ENCODE measurements at places on chromosomes 5 and 9.

- DNase-seq = peak; percentile 82
Measured at GRCh38 chr9:127199001-127199791, 65.4 kb upstream of the GARNL3 start.

DNA sequence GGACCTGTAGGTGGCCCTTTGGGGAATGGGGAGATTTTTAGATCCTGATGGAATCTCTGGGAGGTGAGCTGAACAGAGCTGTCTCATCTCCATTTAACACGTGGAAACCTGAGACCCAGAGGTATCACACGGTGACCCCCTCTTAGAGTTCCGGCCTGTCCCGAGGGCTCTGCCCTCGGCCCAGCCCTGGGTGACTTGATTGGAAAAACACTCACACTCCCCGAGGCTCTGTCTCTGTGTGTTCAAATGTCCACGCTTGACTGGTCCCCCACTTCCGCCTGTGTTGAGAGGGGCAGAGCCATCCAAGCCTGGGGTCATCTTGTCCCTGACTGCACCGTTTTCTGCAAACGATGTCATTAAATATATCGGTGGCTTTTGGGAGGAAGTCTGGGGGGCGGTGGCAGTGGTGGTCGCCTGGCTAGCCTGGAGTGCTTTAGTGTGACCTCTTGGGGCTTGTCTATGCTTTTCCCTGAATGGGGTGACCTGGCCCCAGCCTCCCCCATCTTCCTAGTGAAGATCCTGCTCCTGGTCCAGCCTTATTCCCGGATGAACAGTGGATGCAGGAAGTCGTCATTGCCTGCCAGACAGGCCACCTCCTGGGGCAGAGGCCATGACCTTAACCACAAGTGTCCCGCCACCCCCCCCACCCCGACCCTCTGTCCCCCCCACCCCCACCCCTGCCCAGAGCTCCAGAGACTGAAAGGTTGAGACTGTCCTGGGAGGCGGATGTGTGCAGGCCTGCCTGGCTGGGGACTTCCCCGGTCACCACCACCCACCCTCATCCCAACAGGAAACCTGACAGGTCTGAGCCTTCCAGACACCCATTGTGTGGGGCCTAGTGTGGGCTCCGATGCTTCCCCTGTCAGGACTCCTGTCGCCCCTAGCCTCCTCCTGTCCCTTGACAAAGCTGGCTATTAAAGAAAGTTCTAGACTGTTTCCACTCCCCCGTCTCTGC lies 5.3 kb upstream of the DAB2IP start:
- no peak for DNase-seq

GRCh38 chr9:18786196-18786595 lies 246.8 kb downstream of the SAXO1 start:
- no peak for DNase-seq

- DNase-seq = no peak
Measured at GRCh38 chr9:123350590-123351310, 5.2 kb upstream of the CRB2 start.

DNA sequence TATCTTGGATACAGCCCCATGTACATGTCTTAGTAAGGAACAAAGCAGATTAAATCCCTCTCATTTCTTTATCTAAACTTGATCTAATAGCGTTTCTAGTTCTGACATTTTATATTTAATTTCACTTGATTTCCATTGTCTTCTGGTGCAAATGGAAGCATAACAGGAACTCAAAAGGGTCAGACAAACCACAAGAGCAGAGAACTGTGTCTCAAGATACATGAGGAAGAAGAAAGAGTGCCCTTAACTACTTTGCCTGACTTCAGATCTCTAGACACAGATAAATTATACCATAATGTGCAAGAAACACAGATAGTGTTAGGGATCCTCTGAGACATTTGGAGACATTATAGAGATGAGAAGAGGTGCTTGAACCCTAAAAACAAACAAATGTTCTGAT lies 20.7 kb upstream of the STX17 start:
- no peak for DNase-seq

DNA sequence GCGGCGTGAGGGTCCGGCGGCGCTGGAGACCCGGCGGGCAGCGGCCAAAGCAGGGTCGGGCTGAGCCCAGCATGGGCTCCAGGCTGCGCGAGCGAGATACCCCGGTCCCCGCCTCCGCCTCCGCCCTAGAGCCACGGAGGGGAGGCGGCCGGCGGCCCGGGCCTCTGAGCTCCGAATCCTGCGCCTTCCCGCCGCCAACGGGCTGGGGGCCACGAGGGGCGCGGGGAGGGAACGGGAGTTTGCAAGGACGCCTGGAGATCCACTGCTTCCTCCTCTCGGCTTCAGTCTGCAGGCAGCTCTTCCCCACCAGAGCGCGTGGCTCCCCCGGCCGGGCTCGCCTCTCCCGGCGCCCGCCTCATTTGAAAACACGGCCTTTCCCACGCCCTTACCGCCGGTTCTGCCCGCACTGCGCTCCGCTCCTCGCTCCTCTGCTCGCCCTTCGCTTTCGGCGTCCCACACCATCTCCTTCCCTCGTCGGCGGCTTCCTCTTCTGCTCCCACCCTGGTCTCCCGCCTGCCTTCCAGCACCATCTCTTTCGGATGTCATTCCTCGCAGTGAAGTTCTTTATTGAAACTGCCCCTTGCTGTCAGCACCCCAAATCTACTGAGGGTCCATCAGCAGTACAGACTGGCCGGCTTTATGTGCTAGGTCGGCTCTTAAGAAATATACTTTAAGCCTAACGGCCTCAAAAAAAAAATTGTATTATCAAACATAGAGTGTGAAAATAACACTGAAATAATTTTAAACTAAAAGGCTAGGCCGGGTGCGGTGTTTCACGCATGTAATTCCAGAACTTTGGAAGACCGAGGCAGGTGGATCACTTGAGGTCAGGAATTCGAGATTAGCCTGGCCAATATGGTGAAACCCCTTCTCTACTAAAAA lies 105.0 kb upstream of the FAM120A start:
- peak; percentile 32 for DNase-seq

GRCh38 chr5:126777257-126777974 lies 480 bp downstream of the LMNB1 start:
- peak; percentile 58 for DNase-seq

GRCh38 chr5:17743580-17744435 lies 109.5 kb downstream of the TAF11L14 start:
- no peak for DNase-seq

- DNase-seq = no peak
Measured at GRCh38 chr9:91038483-91039124, 237.0 kb downstream of the SYK start.

All from stimulated activated CD4-positive, alpha-beta T cell treated with anti-CD3 and anti-CD28 coated beads, Interleukin-15, amount 100 ng/mL, for 24 hours (primary cell).